ENCODE measurements at places on chromosomes 2 and 18.

GRCh38 chr2:152766928-152767327 lies 48.5 kb downstream of the ARL6IP6 start:
- no peak for DNase-seq

- DNase-seq = no peak
Observed at GRCh38 chr2:238128061-238128440, 10.4 kb upstream of the KLHL30 start.

DNA sequence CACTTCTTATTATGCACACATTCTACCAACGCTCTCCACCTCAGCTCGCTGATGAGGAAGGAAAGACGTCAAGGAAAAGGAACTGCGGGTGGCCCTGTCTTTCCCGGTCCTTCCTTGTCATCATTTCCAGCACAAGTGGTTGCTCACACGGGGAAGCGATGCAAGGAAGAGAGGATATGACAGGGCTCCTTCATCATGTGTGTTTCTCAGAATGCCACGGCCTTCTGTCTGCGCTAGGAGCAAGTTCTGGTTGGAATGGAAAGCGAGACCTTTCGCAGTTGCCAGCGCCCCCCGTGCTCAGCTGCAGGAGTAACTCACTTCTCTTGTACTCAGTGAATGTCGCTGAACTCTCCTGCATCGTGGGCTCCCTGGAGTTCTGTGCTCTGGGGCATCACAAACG lies 191.8 kb upstream of the GLI2 start:
- no peak for DNase-seq

GRCh38 chr2:1588978-1589621 lies 155.2 kb downstream of the PXDN start:
- no peak for DNase-seq

- DNase-seq = no peak
Observed at GRCh38 chr2:13240789-13241487, 524.2 kb downstream of the TRIB2 start.

GRCh38 chr2:232521959-232522622 lies 1.9 kb downstream of the PRSS56 start:
- DNase-seq = peak; percentile 15

DNA sequence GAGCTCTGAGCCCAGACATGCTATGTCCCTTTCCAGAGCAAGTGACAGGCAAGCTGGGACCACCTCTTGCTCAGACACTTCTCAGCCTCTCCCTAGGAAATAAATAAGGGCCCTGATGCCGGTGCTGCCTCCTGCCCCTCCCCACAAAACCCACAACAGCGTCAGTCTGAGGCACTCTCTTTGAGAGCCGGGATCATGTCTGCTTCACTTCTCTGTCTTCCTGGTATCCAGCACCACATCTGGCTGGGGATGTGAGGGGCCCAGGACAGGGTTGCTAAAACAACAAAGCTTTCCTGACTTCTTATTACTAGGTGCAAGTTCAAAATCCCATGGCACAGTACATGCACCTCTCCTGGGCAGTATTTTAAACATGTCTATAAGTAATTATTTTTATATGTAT lies 103.9 kb upstream of the GLI2 start:
- DNase-seq = no peak

DNA sequence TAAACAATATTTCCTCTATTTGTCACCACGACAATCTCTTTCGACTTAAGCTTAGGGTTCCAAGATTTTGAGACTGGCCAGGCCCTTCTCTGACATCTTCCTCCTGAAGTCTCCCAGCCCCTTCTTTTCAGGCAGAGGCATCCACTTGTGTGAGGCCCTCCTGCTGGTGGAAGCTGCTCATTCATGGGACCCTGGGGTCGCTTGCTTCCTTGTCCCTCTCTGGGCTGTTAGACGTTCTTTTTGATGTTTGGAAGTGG lies 188.2 kb upstream of the APCDD1 start:
- DNase-seq = no peak

GRCh38 chr2:204019572-204020501 lies 83.3 kb downstream of the ICOS start:
- DNase-seq = no peak

DNA sequence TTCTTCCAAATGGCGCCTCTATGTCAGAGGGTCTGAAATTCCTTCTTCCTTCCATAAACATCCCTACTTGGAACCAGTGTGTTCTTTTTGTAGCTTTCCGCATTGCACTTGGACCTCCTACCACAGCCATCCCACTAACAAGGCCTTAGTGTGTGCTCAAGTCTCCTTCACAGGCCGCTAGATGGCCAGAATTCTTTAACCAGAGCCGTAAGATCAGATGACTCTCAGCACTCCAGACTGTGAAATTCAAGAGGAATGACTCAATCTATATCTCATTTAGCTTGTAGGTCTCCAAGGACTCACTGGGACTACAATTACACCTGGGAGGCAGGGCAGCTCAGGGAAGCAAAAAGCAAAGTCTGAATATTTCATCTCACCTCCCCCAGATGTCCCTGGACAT lies 298.9 kb downstream of the EIPR1 start:
- DNase-seq = no peak

- DNase-seq = no peak
Observed at GRCh38 chr18:7662866-7663265, 95.8 kb downstream of the PTPRM start.

- no peak for DNase-seq
Observed at GRCh38 chr18:65721619-65722018, 29.2 kb upstream of the CDH7 start.

Measured in stimulated activated CD4-positive, alpha-beta T cell treated with anti-CD3 and anti-CD28 coated beads, Interleukin-1b, Interleukin-23, amount 100 ng/mL, for 1 hour (primary cell).